ENCODE measurements at places on chromosomes 16 and 17.

GRCh38 chr17:61223725-61224124 lies 175.9 kb upstream of the TBX2 start:
- DNase-seq, result no peak

DNA sequence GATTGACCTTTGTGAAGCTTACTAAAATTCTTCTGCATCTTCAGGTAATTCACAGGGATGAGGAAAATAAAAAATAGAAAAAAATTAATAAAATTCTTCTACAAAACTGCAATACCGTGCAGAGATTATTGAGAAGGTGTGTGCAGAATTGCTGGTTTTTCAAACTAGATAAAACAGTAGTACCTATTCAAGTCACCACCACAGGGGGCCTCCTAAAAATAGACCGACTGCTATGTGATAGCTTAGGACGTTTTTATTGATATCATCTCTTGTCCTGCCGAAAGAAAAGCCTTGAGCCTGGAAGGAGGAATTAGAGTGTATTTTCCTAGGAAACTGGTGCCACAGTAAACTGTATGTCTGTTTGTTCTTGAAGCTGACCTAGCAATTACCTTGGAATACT lies 325.9 kb downstream of the ZFHX3 start:
- DNase-seq, result no peak

- DNase-seq, result no peak
Observed at GRCh38 chr16:65672960-65673359, 551.1 kb upstream of the CDH11 start.

GRCh38 chr16:10280262-10281170 lies 98.3 kb upstream of the GRIN2A start:
- DNase-seq, result no peak

DNA sequence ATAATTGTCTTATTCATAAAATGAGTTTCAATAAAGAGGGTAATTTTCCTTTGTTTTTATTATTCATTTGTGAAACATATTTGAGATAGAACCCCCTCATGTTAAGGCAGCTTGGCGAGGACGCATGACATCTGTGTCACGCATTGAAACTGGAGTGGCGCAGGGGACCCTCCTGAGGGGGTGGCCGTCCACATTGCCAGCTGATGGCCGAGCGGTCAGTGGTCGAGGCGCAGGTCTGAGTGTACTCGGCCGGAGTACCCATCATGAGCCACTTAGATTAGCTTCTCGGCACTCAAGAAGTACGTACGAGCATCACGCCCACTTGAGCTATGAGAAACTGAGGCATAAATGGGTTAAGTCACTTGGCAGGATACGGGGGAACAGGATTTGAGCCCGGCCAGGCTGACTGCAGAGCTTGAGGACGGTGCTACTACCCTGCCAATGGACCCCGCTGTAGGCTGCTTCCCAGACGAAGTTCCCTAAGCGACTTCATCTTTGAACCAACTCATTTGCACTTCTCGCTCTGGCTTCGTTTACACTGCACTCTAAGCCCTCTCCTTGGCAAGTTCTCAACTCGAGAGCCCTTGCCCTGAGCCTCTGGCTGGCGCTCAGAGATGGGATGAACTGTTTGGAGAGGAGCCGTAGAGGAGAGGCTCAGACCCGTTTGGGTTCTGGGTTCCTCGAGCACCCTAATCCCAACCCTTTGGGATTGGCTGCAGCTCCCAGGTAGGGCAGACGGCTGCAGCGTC lies 91.8 kb downstream of the SDK2 start:
- DNase-seq, result no peak

- no peak for DNase-seq
Observed at GRCh38 chr17:70767102-70767701, 597.9 kb downstream of the KCNJ2 start.

- DNase-seq, result no peak
Observed at GRCh38 chr17:63496177-63496576, 19.3 kb downstream of the ACE start.

DNA sequence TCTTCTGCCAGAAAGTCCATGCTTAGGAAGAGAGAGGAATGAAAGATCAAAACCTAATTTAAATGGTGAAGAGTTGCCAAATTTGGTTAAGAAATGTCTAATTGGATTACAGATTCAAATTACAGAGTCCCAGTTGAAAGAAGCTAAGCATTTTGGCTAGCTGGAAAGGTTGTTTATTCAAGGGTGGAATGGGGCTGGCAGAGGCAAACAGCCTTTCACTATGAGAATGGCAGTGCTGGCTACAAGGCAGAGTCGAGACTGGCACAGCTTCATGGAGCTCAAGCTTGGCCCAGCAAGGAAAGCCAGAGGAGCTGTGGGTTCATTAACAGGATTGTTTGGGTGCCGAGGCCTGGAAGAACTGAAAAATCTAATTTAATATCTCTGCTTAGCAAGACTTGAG lies 13.6 kb downstream of the MAP3K3 start:
- DNase-seq, result no peak
